ENCODE measurements at places on chromosomes 5 and 9.

DNA sequence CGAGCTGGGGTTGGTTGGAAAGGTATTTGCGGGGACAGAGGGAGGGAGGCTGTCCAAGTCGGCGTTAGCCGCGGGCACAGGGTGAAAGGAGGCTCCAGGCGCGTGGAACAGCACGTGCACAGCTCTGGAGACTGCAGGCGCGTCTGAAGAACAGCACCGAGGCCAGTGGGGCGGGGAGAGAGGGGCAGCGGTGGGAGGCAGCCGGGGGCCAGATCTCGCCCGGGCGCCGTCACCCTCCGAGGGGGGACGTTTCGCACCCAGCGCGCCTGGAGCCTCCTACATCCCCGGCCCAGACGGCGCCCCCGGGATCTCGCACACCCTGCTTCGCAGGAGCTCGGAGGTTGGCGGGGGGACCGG, 79.6 kb downstream of the NTNG2 start:
- DNase-seq, result no peak

- no peak for DNase-seq
Observed at GRCh38 chr5:56129288-56129687, 103.8 kb downstream of the ANKRD55 start.

DNA sequence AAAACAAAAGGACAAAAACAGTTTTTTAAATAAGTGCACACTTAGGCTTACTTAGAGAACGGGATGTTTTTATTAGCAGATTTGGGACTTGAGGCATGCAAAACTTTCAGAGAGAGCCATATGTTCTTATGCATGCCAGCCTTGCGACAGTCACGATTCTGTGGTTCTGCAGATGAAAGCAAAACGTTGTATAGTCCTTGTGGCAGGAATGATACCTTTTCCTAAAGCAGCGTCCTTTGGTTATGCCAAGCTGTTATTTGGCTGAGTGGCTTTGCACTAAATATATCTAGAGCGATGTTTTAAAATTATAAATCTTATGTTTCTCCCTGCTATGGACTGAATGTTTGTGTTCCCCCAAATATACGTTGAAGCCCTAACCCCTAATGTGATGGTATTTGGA, 152.0 kb downstream of the SH3GL2 start:
- no peak for DNase-seq

DNA sequence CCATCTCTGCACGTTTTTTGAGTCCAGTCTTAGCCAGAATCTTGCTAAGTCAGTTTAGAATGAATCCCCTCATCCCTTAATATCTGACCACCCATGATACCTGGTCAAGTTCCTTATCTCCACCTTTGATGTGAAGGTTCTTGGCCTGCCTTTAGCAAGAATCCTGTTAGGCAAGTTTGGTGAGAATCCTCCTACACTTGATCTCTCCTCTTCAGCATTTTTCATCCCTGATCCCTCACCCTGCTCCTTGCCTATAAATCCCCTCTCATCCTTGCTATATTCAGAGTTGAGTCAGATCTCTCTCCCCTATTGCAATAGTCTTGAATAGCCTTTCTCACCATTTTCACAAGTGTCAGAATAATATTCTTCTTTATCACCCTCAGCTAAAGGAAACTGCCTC, 31.0 kb downstream of the SMIM23 start:
- no peak for DNase-seq

DNA sequence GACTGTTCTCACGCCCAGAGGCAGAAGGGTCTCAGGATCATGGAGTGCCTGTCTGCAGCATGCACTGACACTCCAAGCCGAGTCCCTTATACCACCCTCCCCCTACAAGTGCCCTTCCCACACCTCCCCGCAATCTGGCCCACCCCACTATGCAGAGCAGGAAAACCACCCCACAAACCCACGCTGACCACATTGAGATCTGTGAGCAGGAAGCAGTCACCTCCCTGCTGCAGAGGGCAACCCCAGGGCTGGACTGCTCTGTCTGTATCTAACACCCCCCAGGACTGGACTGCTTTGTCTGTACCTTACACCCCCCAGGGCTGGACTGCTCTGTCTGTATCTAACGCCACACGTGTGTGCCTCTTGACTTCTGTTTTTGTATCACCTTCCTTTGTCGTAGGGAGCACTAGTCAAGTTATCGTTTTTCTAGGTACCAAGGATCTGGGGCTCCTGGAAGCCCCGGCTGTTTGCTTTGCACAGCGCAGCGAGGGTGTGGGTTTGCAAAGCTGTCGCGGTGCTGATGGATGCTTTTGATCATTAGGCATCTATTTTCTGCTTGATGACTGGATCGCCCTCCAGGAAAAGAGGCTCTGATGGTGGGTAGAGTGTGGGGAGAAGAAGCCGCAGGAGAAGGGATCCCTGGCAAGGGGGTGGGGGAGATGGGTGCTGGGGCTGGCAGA, 21.5 kb downstream of the OLFM1 start:
- peak; percentile 24 for DNase-seq

GRCh38 chr9:69139596-69139995, 34.5 kb upstream of the TJP2 start:
- DNase-seq, result no peak

DNA sequence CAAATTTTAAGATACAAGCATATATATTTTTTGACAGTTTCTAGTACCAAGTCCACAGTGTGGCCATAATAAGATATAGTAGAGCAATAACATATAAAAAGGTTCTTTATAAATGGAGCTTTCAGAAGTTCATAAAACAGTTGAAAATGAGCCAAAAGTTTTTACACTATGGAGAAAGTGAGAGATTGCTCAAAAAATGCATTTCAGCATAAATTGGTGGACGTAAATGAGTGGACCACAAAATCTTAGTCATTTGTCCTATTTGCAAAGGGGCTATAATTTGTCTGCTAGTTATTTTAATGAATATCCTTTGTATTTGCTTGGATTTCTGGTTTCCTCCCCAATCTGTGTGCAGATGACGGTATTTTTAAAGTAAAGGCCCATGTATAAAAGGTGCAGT, 159.4 kb upstream of the DAP start:
- DNase-seq, result no peak

DNA sequence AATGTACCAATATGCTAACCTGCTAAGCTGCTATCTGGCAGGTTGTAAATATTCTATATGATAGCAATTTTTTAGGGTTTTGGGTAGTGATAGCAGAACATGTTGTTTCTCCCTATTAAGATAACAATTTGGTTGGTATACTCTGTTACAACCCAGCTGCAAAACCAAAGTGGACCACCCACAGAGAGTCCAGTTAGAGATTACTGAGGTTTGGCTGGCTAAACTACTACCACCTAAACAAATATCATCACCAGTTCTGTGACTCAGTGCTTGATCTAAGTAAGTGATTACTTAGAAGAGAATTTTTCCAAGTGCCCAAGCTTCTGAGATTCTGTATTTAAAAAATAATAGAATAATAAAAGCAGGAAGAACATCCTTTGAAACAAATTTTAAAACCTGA, 72.3 kb downstream of the XRCC4 start:
- no peak for DNase-seq

- DNase-seq, result no peak
Observed at GRCh38 chr5:135450336-135450735, 1.8 kb downstream of the TIFAB start.
